ENCODE measurements at places on chromosomes 7 and 10.

DNA sequence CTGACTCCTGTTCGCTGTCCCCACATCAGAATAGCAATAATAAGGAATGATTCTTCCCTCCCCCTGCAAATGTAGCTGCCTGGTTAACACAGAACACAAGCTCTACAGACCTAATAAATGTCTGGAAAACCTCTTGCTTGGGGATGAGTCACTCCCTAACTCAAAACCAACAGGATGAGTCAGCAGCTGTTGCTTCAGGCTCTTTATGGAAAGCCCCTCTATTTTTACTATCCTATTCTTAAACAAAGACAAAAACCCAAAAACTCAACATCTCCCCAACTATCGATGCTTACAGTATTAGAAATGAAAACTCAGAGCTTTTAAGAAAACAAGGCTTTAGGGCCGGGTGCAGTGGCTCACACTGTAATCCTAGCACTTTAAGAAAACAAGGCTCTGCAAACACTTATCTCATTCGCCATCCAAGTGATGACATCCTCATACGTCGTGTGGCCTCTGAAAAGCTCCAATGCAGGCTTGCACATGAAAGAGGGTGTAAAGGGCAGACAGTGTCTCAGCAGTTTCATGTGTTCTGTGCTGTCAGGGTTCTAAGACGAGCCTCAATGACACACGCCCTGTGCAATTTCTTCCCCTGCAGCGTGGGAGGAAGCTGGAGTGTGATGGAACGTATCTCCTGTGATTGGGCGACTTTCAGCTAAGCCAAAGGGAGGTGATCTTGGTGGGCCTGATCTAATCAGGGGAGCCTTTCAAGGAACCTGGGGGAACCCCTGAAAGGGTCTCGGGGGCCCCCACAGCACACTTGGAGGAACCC is 70.1 kb downstream of the AMZ1 start:
- DNase-seq: no peak

- no peak for DNase-seq
Measured at GRCh38 chr7:94393246-94394108, 1.2 kb upstream of the COL1A2 start.

DNA sequence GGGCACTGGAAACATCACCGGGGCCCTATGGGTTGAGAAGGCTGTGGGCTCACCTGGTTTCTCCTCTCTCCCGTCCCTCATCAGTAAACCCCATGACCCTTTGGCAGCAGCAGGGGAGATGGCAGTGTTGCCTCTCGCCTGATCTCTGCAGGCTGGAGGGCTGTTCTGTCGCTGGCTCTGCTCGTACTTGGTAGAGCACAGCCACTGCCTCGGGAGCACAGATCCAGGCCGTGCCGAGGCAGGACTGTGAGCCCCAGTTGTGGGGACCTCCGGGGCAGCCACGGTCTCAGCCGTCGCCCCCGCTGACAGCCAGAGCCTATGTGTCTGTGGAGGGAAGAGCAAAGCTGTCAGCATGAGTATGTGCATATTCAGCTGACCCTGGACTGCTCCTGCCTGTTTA is 94.9 kb downstream of the PTPRE start:
- DNase-seq: no peak

GRCh38 chr10:26642896-26643653 is 54.4 kb upstream of the PDSS1 start:
- peak; percentile 14 for DNase-seq

- DNase-seq: no peak
Measured at GRCh38 chr7:110534241-110534931, 556.5 kb upstream of the LRRN3 start.

DNA sequence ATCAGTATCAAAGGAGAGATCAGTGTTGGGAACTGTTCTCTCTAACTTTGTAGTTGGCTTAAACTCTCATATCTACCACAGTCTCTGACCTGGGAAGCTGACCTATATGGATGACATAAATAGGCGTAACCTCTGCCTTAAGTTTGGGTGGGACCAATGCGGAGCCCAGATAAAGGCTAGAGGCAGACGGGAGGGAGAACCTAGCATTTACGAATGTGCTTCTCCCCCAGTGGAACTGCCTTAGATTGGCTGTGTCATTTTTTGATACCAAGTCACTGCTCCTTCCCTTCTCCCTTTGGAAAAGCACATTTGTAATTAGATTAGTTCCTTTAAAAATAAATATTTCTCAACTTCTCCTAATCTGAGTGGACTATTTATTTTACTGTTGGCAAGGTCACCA is 23.7 kb upstream of the LRRN3 start:
- DNase-seq: no peak

DNA sequence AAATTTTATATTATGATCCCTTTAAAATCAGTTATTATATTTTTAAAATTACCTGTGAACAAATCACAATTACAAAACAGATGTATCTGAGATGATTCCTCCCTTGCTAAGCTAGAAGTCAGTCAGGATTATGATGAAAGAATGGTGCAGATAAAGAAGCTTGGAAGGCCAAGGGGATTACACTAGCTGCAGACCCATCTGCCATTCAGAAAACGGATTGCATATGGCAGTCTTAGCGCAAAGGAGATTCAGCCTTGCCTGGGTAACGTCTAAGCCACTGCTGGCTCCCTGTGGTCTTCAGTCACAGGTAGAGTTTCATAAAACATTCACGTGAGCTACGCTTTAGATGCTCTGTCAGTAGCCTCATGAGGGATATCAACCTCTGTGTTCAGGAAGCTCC is 222.2 kb downstream of the POU6F2 start:
- no peak for DNase-seq

GRCh38 chr7:134327896-134328295 is 11.2 kb upstream of the SLC35B4 start:
- DNase-seq: peak; percentile 81

DNA sequence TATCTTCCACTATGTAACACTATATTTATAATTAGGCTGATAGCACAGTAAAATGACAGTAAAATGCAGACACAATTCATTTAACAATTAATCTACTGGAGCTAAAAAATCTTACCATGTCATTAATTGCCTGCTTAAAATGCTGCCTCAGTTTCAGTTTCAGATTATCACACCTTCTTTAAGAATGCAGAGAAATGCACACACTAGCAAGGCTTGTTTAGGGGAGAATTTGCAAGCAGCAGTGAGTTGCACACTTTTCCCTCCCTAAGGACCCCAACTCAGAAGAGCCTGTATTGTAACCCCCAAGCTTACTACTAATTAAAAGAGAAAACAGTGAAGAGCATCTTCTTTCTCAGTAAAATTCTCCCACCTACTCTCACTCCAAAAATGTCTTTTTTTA is 79.7 kb upstream of the KCNIP2 start:
- no peak for DNase-seq

DNA sequence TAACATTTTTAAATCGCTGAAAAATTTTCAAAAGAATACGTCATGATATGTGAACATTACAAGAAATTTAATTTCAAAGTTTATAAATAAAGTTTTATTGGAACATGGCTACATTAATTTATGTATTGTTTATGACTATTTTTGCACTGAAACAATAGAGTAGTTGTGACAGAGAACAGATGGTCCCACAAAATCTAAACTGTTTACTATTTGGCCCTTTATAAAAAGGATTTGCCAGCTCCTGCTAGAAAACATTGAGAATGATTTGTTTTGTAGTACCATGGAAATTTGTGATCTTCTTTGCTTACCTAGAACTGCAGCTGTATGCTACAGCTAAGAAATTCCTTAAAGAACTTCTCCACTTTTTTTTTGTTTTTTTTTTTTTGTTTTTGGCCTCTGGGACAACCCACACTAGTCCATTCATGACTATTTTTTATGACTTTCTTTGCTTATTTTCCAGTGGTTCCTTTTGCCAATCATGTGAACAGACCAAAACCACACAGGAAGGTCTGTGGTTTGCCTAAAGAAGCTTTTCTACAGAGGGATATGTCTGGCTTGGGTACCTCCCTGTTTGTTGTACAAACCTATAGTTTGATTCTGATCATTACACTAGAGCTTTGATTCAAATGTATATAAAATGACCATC is 55.7 kb downstream of the ST7 start:
- DNase-seq: peak; percentile 66

DNA sequence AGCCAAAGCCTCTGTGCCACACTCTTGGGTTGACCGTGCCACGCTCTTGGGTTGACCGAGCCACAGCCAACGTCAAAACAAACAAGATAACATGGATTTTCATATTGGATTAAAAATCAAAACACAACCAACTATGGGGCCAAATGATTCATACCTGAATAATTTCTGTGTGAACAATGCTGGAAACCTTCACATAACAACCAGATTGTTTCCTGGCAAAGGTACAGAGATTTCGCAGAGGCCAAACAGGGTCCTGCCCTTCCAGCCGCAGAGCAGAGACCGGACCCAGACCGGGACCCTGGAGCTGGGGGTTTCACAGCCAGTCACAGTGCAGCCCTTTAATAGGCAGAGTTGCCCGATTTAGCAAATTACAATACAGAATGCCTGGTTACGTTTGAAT is 40.5 kb downstream of the ITIH5 start:
- DNase-seq: no peak

GRCh38 chr10:458421-458851 is 231.0 kb downstream of the DIP2C start:
- no peak for DNase-seq

DNA sequence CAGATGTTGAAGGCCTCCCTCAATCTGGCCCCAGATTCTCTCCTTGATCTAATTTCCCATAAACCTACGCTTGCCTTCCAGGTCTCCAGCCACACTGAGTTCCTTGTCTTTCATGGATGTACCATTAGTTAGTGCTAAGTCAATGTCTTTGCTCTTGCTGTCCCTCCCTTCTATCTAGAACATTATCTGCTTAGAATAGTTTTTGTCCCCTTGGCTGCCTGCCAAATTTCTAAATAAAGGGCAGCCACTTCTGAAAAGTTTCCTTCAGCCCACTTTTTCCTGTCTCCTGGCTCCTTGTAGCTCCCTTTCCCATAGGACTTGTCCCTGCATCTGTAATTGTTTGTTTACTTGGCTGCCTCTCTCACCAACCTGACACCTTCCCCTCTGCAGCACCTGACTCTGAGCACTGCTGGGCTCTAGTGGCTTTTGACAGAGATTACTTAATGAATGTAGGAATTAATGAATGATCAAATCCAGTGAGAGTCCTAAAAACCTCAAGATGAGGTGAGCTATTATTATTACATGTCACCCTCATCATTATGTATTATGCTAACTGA is 58.3 kb downstream of the CXCL12 start:
- DNase-seq: no peak

DNA sequence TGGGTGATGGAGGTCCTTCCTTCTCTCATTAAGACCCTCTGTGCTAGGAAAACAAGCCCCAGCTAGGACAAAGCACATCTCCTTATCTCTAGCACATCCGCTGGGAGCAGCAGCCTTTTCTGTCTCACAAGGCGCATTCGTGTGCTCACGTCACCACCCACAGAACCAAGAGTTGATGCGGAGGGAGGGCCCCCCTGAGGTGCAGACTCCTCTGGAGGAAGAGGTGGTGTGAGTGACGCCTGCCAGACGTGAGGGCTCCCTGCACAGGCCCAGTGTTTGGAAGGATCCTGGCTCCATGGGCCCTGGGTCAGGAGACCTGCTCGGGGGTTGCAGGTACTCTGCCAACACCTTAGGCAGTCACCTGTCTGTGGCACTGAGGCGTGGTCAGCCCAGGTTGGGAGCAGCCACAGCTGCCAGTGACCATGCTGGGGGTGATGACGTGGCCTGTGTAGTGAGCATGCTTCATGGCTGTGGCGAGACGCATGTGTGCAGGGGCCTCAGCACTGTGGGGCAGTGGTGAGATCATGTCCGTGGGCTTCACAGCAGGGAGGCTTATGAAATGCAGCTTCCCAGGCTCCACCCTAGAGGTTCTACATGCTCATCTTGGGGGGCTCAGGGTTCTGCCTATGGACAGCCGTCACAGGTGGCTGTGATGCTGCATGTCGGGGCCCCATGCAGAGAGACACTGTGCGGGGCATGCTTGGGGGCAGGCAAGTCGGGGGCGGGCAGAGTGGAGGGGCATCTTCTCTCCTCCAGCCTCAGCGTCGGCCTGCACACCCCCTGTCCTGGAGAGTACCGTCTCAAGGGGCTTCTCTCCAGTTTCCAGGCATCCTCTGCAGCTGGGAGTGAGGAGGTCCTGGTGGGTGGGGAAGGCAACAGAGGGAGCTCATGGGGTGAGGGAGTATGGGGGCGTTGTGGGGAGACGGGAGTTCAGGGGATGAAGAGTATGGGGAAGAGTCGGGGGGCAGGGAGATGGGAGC is 56.2 kb upstream of the DPYSL4 start:
- DNase-seq: no peak

GRCh38 chr10:29104661-29105399 is 184.0 kb upstream of the LYZL1 start:
- no peak for DNase-seq

- DNase-seq: peak; percentile 43
Measured at GRCh38 chr10:47340608-47341170, 7.5 kb upstream of the RBP3 start.

DNA sequence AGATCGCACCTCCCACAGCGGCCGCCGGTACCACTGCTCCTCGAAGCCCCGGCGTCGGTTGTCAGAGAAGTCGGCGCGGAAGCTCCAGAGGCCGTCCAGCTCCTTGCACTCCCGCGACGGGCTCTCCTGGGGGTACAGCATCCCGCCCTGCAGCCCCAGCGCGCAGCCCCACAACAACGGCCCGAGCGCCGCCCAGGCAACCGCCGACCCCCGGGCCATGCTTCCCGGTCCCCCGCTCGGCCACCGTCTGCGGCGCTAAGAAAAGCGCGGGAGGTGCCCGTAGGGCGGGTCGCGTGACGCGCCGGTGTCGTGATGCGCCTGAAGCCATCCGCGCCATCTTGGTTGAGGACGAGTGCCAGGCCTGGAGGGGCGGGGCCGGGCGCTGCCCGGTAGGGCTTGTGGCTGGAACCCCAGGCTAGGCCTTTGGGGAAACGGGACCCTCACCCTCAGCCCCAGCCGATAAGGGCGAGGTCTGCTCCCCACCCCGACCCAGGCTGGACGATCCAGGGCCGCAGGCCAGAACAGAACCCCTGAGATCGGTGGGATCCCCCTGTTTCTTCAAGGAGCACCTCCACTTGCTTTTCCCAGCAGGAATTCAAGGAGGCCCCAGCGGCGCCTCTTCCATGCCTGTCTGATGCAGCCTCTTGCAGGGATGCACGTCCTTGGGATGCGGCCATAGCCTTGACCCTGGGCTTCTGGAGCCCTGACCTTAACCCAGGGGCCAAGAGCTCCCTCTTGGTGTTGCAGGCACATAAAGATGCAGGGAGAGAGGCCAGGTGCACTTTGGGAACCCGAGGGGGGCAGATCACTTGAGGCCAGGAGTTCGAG is at the start of gene GUSB:
Gene GUSB, minus strand, starts transcription at position 249 of the 828 bp plus-strand sequence. Its CDS starts 30 bp downstream, at position 219.
- DNase-seq: peak; percentile 87

GRCh38 chr7:158031867-158032308 is 555.7 kb downstream of the PTPRN2 start:
- no peak for DNase-seq

DNA sequence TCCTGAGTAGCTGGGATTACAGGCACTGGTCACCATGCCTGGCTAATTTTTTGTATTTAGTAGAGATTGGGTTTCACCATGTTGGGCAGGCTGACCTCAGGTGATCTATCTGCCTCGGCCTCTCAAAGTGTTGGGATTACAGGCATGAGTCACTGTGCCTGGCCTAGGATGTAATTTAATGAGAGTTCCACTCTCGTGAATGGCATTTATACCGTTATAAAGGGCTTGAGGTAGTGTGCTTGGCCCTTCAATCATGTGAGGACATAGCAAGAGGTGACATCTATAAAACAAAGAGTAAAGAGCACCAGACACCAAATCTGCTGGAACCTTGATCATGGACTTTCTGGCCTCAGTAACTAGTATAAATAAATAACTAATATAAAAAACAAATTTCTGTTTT is 93.5 kb upstream of the PPP1R9A start:
- no peak for DNase-seq
